Caki2 (cell line): ENCODE measurements at places on chromosomes 5 and 9.
A peak's percentile ranks its signal among the peaks of the same experiment; 100 is the strongest.

DNA sequence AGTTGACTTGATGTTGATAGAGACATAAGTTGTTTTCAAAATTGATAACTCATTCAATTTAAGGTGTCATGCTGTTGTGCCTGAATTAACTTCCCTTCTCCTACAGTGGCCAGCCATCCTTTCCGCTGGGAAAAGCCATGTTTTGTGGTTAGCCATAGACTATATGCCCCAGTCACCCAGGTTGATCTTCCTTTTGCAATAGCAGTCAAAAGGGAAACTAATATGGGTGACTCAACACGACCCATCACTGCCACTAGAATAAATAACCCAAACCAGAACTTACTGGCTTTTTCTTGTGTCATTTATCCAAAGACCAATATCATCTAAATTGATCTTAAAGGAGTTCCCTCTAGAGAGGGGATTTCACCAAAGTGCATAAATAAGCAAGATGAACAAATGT is 87.4 kb downstream of the PTCD2 start:
- DNase-seq, result no peak

GRCh38 chr9:24090566-24090965 is 264.5 kb upstream of the ELAVL2 start:
- no peak for DNase-seq

DNA sequence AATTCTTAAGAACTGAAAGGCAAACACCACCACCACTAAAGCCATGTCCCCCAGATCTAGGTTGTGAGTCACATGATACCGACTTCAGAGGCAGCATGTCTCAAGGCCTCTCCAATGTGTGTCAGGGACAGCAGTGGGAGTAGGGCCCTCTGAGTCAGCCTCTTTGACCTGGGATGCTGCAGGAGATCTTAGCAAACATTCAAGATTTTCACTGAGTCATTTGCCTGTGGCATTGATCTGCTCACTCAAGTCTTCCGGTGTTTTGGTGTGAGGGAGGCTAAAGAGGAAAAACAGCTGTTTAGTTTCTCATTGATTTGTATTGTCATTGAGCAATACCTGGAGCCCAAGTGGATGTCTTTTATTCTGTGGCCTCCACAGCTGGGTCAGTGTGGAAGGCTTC is 36.1 kb downstream of the TMC1 start:
- peak; percentile 73 for DNase-seq

GRCh38 chr9:14554886-14555285 is 138.3 kb downstream of the ZDHHC21 start:
- DNase-seq, result no peak

DNA sequence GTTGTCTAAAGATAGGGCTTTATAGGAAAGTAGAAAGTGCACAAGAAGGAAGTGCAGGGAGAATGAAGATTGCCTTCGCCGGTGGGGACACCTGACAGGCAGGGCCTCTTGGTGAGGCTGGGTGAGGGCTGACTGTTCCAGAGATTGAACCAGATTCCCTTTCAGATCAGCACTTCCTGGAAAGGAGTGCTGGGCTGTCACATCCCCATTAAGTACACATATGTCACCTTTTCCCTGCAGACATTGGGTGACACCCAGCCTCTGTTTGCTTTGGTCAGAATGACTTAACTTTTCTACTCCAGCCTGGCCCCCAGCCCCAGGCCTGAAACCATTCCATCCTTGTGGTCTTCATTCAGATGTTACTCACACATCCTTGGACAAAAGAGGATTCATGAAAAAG is 7.4 kb upstream of the SHROOM1 start:
- DNase-seq, result peak; percentile 23
